ENCODE measurements at places on chromosomes 5 and 9. TPM values are rescaled to one million over a fixed set of nuclear protein-coding genes. Genes with fewer than 3 reads are reported as not detected.
A peak's percentile ranks its signal among the peaks of the same experiment; 100 is the strongest.

GRCh38 chr5:142918959-142919635, 148.9 kb downstream of the ARHGAP26 start:
- DNase-seq = no peak

- DNase-seq = peak; percentile 97
Observed at GRCh38 chr5:154940772-154941620, at the start of gene MRPL22. Gene MRPL22, plus strand, starts transcription at chr5:154941073. Its CDS starts 38 bp downstream, at chr5:154941111.

- no peak for DNase-seq
Observed at GRCh38 chr9:27359763-27360162, 62.8 kb upstream of the EQTN start.

DNA sequence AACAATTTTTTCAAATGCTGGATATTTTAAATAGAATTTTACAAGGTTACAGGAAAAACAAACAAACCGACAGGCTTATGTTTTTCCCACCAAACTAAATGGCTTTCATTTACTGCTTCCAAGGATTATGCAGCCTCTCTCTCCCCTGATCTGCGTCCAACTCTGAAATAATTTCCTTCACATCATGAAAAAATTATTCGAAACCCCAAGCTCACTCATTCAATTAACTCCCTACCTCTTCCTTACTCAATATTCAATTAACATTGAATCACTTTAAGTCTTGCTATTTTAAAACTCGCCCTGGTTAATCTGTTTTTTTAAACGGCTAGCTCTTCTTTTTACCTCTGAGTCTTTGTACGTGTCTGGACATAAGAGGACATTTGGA, 336.2 kb downstream of the AGTPBP1 start:
- no peak for DNase-seq

GRCh38 chr5:116372931-116373597, 201.6 kb downstream of the SEMA6A start:
- DNase-seq = no peak

DNA sequence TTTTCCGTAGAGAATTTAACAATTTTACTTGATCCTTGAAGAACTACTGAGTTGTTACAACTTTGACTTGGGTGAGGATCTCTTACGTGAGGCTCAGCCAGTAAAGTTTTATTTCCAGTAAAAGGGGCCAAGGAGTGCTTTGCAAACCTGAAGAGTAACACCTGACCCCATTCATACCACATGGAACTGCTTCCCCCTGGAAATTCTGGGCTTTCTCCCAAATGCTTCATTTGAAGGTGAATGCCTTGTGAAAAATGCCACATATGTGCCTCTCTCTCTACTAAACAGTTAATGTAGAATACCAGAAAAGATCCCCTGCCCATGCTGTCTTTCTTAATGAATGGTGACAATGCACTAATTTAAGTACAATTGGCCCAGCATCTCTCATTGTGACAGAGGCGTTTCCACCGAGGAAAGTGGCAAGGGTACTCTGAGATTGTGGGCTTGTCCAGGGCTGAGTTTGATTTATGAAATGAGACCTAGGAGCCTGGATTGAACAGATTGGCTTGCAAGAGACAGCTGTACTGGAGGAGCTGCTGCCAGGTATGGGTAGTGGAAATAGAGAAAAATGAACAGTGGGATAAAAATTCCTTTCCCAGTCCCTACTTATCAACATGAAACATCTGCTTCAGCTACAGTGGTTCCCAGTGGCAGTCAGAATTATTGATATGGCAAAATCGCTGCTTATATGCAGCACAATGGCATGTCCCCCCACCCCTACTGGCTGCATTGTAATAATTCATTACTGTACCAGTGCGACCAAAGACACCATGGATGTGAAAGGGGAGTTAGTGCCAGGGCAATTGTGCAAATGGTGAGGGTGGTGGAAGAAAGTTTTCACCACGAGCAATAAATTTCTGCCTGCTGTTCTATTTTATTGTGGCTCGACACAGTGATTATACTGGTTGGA, 843.7 kb upstream of the WWC1 start:
- no peak for DNase-seq

- peak; percentile 82 for DNase-seq
Observed at GRCh38 chr5:39158127-39158593, 61.2 kb downstream of the FYB1 start.

- no peak for DNase-seq
Observed at GRCh38 chr5:17918373-17919104, 284.3 kb downstream of the TAF11L14 start.

- no peak for DNase-seq
Observed at GRCh38 chr5:32654427-32654826, 56.7 kb upstream of the NPR3 start.

- DNase-seq = no peak
Observed at GRCh38 chr5:57976506-57976905, 483.4 kb downstream of the PLK2 start.

GRCh38 chr9:69204326-69204725, 30.2 kb downstream of the TJP2 start:
- no peak for DNase-seq

Gene LCN1
- total RNA-seq = not detected

Gene PCDHGA4
- total RNA-seq = 5.5 TPM

Gene BTNL8
- total RNA-seq = not detected

Gene OR1L8
- 0.29 TPM for total RNA-seq

Gene SPIN1
- total RNA-seq = 78.2 TPM

Gene BASP1
- 25.2 TPM for total RNA-seq

Gene FCN2
- not detected for total RNA-seq

Gene CENPK
- total RNA-seq = 1.6 TPM

Gene BRINP1
- 0.86 TPM for total RNA-seq

Gene SNX24
- total RNA-seq = 14.9 TPM

Measured in posterior vena cava (tissue), 2 donors.